Activated T-helper 1 cell treated with Interleukin-2 at 50 U/mL for 16 hours (primary cell): ENCODE measurements at places on chromosomes 3 and 15.

DNA sequence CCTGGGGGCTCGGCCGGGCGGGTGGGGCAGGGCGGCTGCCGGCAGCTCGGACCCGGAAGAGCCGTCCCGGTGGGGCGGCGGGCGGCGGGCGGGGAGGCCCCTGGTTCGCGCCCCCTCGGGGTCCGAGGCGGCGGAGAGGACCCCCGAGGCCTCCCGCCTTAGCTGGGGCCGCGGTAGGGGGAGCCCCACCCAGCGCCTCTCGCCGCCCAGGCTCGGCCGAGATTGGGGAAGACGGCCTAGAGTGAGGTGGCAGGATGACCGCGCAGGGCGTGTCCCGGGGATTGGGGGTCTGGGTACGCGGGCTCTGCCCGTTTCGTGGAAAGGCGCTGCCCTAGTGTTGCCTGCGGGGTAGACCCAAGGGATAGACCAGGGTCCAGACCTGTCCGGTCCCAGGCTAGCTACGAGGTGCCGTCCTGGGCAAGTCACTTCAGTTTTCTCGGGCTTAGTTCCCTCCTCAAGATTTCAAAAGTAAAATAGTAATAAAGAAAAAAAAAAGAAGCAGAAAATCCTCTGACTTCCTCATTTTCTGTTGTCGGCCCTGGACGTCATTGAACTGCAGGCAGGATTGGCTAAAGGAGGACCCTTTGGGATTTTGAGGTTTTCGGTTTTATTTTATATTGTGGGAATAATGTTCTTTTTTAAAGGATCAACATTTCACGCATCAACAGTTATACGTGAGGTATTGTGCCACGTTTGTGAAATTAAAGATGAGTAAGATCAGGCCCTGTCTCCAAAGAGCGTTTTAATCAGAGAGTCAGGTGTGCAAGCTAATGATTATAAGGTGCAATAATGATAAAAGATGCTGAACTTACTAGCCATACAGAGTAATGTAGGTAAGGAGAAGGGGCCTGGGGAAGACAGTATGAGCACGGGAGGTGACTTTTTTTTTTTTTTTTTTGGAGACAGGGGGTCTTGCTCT is 679 bp downstream of the IQGAP1 start:
- peak; percentile 30 for DNase-seq

GRCh38 chr15:22959321-22960101 is 20.7 kb downstream of the CYFIP1 start:
- DNase-seq: no peak

GRCh38 chr3:69189487-69189886 is 67.1 kb upstream of the LMOD3 start:
- DNase-seq: no peak

GRCh38 chr15:63109498-63109897 is 12.2 kb upstream of the LACTB start:
- no peak for DNase-seq

DNA sequence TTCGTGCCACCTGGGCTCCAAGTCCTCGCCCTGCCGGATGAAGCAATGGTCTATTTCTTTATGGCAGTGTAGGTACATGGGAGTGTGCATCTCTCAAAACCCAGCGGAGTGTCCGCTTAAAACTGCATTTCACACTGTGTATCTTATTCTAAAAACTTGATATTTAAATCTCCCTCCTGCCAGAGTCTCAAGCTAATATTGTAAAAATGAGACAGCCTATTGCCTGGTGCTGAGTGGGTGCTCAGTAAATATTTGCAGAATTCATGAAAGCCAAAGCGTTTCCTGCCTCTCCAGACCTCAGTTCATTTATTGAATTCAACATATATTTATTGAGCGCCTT is 330 bp upstream of the TBC1D2B start:
- no peak for DNase-seq

- DNase-seq: no peak
Observed at GRCh38 chr3:27639271-27639670, 82.9 kb downstream of the EOMES start.

GRCh38 chr3:14431452-14431916 is 29.1 kb downstream of the SLC6A6 start:
- no peak for DNase-seq

DNA sequence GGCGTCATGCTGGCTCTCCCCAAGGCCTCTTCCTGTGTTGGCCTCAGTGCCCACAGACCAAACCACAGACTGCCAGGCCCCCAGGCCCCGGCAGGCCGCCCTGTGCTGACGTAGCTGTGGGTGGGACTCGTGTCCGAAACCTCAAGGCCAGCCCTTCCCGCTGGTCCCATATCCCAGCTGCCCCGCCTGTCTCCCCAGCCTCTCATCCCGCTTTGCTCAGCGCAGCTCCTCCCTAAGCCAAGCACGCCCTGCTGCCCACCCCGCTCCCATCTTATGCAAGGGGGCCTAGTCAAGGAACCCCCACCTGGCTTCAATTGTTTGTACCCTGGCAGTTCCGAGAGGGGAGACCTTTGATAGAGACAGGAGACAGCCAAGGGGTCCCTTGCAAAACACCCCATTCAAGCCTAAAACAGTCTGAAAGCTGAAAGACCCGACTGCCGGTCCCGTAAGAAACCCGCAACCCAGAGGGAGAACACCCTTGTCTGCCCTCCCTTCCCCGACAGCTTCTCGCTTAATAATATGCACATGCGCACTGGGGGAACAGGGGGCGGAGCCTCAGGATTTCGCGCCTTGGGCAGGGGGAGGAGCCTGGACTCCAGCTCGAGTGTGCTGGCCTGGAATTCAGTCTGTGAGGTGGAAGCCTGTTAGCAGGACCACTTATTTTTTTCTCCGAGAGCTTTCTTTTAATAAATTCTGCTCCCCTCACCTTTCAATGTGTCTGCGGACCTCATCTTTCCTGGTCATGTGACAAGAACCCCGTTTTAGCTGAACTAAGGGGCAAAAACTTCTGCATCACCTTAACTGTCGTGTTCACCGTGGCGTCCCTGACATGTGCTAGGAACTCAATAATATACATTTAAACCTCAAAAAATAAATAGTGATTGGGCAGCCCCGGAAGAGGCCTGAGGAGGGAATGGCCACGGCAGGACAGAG is 17.2 kb downstream of the TNFAIP8L3 start:
- DNase-seq: no peak

- DNase-seq: no peak
Observed at GRCh38 chr3:66220066-66220465, 735 bp upstream of the SLC25A26 start.

DNA sequence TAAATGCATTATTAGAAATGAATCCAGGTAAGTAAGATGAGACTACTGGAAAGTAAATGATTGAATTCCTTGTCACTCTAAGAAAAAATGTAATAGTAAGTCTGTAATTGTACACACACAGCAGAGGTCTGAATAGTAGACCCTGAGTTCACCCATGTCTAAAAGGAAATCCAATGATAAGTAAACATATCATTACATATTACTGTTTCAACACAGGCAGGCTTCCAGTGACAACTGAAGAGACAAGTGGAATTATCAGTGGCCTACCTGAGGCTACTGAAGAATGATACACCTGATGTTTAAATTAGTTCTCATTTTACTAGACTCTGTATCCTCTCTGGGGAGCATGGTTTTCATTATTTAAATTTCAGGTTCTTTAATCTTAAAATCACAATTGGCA is 6.2 kb upstream of the CCNL1 start:
- DNase-seq: no peak

DNA sequence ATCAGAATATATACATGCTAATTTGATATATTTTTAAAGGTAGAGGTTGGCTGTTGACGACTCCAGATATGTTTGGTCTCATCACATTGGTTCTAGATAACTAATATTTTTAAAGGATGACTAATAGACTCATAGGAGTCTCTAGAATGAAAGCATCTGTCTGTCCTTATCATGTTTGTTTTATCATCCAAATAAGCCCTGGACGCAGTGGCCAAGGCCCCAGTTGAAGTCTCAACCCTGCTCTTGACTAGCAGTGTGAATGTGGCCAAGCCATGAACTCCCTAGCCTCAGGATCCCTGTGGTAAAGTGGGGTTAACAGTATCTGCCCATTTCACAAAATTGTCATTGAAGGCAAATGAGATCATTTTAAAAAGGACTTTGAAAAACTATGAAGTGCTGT is 53.6 kb downstream of the ABHD2 start:
- DNase-seq: no peak

- DNase-seq: no peak
Observed at GRCh38 chr3:13022348-13023234, 50.6 kb downstream of the IQSEC1 start.

- DNase-seq: no peak
Observed at GRCh38 chr15:47727676-47728075, 10.4 kb downstream of the SEMA6D start.

DNA sequence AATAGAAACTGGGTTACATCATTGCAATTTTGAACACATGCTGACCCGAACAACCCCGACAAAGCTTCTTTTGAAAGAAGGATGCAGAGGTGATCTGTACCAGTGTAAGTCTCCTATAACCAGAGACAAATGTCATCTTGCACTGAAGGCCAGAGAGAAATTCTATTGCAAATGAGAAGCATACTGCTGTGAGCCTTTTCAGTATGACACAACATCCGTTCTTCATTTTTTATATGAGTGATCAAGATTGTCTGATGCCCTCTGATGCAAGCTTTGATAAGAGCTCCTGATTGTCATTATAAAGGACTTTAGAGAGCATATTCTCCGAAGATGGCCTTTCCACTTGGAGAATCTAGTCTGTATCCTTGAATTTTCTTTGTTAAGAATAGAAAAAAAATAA is 36.9 kb downstream of the PCOLCE2 start:
- no peak for DNase-seq

GRCh38 chr3:82509951-82510603 is 748.6 kb upstream of the GBE1 start:
- no peak for DNase-seq

DNA sequence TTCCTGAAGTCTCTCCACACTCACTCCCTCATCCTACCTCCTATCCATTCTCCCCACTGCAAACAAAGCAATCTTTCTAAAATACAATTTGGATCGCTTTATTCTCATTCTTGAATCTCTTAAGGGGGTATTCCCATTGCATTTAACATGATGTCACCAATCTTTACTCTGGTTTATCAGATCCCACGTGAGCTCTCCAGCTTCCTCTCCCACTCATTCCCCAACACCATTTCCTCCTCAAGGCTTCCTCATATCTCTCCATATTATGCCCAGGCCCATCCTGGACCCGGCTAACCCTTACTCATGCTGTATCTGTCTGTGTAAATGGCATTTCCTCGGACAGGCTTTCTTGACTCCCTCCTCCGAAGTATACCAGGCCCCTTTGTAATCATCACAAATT is 165.0 kb downstream of the CD47 start:
- no peak for DNase-seq

DNA sequence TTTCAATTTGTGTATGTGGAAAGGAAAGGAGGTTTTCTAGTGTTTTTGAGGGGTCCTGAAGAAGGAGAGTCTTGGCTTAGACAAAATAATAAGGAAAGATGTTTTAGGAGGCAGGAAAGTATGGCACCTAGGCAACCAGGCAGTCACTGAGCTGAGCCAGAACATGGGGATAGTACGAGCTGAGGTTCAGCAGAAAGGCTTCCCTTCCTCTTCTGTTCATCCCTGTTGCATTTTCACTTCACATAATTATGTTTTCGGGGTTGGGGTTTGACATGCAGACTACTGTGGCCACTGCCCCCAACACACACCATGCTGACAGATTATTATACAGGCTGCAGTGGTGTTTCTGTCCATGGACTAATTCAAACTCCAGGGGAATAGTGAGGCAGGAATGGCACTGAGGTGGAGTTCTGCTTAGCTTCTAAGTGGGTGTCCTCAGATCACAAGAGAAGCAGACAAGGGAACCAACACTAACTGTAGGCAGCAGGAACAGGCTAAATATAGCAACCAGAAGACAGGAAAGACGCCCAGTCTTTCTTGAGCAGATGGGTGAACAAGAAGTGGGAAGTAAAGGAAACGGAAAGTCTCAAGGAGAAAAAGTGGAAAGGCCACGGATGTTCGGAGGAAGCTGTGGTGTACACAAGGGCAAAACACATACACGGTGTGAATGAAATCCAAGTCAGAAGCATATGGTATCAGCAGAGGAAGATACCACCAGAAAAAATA is 305.8 kb downstream of the PLCL2 start:
- DNase-seq: no peak

DNA sequence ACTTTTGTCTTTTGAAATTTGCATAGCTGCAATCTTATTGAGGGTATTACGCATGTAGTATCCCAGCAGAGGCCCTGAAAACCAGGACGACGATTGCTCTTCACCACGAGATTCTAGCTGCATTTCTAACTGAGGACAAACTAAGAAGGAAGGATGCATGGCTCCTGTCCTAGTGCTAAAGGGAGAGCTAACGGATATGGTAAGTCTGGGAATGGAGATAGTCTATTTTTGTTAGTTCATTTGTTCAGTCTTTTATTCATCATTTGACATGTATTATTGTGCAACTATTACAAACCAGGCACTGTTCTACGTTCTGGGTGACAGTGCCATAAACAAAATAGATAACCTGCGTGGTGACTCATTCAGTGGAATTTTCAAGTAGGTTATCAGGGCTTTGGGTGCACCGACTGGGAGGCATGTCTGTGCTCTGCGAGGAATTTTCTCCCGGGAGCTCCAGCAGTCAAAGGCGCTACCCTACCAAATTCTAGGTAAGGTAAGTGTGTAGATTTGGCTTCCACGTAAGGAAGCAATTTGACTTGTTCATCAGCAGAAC is 51.9 kb upstream of the ETV5 start:
- no peak for DNase-seq

DNA sequence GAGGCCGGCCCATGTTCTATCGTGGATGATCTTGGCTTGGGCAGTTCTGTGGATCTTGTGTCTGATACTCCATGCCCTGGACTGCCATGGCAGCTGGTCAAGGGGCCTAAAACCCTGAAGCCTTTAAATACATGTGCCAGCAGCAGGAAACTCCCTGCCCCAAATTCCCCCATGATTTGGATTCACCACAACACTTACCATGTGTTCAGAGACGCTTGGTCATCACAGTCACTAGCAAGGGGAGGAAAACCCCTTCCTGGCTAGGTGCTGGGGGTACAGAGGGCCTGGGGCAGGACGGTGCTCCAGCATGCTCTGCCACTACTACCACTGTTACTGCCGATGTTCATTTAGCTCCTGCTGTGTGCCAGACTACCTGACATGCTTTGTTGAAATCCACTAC is 94.4 kb downstream of the DNAJB8 start:
- no peak for DNase-seq

DNA sequence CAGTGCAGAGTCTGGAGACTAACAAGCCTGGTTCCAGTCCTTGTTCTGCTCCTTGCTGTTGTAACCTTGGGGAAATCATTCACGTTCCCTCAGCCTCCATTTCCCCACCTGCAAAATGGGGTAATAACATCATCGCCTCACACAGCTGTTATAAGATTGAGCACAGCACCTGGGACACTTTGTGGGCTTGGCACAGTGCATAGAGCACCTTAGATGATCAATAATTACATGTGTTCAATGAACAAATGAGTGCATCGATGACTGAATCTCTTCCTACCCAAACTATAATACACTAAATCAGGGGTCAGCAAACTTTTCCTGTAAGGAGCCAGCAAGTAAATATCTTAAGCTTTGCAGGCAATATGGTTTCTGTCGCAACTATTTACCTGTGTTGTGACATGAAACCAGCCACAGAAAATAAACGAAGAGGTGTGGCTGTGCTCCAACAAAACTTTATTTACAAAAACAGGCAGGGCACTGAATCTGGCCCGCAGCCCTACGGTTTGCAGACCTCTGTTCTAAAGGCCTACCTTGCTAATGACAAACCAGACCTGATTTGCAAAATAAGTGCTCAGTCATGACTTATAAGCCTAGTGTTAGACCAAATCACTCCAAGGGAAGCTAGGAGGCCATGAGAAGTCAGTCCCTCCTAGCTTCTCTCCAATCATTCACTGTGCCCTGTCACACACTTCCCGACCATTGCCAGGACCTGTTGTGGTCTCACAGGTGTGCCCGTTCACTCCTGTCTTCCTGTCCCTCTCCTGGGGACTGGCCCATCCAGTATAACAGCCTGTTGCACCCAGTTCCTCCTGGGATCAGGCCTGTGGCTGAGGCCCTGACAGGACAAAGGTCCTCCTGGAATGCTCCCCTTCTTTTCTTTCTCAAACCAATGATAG is 149.4 kb upstream of the WNT5A start:
- DNase-seq: no peak
